CD8-positive, alpha-beta T cell (primary cell): ENCODE measurements at places on chromosomes 2 and 18.
A peak's percentile ranks its signal among the peaks of the same experiment; 100 is the strongest.

DNA sequence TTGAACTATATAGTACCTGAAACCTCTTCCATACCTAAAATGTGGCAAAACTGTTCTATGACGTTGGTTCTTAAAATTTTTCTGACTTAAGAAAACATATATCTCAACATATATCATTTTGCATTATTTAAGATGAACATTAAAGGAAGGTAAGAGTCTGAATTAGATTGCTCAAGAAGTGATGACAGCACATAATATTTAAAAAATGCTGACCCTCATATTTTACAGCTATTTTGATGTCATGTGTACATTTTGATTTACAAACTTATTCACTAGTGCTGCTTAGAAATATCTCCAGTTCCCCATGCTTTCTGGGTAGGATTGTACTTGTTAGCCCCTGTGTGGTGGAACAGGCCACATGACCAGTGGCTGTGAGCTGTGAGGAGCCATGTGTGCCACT is 666.1 kb downstream of the SATB2 start:
- DNase-seq = no peak

DNA sequence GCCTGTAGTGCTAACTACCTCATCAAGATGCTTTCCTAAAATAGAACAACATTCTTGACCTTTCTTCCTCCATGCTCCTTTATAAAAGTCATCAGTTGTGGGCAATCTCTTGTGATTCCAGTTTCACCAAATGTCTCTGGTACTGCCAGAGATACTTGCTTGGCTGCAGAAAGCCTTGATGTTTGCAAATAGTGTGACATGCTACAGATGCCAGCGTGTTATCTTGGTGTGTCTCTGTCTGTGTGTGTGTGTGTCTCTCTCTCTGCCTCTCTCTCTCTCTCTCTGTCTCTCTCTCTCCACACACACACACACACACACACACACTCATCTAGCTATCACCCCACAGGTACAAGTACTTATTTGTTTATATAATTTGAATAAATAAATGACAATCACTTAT is 146.9 kb downstream of the CCDC102B start:
- no peak for DNase-seq

- DNase-seq = no peak
Measured at GRCh38 chr2:176934869-176935415, 277.7 kb upstream of the HNRNPA3 start.

DNA sequence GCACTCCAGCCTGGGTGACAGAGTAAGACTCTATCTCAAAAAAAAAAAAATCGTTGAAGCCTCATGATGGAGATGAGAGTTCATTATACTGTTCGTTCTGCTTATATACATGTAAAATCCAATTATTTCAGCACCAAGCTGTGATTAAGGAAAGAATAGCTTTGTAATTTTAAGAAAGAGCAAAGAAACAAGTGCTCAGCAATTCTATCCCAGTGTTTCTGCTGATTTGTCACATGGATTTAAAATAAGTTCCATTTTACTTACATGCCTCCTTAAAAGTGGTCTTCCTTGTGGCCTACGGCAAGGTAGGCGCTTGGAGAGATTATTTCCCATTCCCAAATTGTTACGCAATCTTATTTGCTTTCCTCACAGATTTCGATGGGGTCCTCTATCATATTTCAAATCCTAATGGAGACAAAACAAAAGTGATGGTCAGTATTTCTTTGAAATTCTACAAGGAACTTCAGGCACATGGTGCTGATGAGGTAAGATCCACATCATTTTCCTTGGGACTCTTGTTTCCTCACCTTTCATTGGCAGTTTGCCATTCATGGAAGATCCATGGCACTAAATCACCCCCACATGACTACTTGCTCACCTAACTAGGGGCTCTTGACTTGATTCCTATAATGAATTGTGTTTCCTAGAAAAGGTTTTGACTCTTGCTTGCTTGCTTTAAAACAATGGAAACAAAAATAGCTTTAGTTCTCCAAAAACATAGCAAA is 11.5 kb downstream of the ARPC2 start:
- DNase-seq = no peak

GRCh38 chr2:5549771-5550170 is 142.4 kb upstream of the SOX11 start:
- no peak for DNase-seq

GRCh38 chr2:104860451-104860790 is 6.5 kb downstream of the POU3F3 start:
- no peak for DNase-seq

DNA sequence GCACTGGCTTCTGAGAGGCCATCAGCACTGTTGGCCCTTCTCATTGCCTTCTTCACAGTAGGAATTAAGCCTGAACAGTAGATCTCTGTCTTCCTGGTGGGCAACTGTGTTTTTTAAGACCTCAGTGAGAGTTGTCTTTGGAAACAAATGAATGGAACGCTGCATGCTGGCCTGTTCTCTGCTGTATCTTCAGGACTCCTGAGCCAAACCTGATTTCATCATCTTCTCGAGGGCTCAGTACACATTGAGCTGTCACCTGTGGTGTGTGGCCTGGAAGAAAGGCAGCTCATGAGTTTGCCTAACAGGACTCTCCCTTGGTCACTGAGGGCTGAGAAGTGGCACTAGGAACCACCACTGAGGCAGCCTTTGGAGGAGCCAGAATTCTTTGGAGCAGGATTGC is 39.7 kb downstream of the SH3RF3 start:
- DNase-seq = no peak

GRCh38 chr2:237922641-237923361 is 44.0 kb upstream of the UBE2F start:
- peak; percentile 13 for DNase-seq

DNA sequence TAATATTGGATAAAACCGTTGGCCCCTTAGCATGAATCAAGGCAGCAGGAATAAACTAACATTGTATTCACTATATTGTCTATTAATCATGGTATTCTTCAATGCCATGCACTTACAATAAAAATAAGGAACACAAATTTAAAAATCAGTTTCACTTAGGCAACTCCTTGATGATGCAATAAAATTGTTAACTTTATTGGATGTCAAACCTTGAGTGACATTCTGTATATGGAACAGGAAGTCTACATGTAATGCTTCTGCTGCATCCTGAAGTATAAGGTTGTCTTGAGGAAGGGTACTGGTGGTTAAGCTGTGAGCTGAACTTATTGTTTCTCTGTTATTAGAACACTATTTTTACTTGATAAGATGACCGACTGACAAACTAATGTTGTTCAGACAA is 605.5 kb downstream of the SATB2 start:
- DNase-seq = no peak
